ENCODE measurements at places on chromosomes 7 and 10.

DNA sequence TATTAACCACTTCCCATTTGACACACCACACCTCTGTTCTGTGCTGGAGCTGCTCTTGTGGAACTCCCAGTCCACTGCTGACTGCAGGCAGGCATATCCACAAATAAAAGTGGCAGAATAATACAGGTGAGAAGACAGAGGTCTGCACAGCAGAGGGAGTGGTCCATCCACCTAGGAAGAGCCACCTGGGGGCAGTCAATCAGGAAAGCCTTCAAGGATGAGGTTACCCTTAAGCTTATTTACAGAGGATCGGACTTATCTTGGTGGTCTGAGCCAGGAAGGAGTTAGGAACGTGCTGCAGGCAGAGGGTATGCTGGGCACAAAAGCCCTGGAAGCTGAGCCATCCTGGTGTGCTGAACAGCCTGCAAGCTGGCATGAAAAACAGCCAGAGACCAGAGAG lies 78.7 kb downstream of the FRMPD2 start:
- DNase-seq = peak; percentile 35

- DNase-seq = peak; percentile 21
Observed at GRCh38 chr10:43979551-43979950, 330.9 kb upstream of the ZNF32 start.

DNA sequence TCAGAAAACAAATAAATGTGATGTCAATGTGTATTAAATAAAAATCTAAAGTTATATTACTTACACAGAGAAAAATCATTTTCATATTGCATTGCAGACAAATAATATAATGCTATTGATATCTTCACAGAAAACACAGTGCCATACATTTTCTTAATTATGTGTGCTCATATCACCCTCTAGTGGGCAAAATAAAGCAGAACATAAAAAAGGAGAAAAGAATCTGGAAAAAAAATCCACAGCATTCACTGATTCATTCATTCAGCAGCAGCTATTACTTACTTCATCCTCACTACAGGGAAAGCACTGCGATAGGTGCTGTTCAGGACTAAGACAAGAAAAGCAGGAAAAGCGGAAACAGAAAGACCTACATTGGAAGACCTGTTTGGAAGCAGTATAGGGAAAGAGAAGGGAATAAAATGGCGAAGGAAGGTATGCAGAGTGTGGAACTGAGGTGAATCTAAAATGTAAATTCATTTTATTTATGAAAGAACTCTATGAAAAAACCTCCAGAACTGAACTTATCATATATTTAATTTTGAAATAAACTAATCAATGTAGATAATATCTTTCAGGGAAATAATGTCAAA lies 73.2 kb downstream of the POT1 start:
- no peak for DNase-seq

GRCh38 chr10:130109796-130110245 lies 809 bp downstream of the C10orf143 start:
- peak; percentile 90 for DNase-seq

- peak; percentile 87 for DNase-seq
Observed at GRCh38 chr10:490891-491571, 198.4 kb downstream of the DIP2C start.

GRCh38 chr10:123995461-123996131 lies 97.8 kb downstream of the CHST15 start:
- peak; percentile 90 for DNase-seq

DNA sequence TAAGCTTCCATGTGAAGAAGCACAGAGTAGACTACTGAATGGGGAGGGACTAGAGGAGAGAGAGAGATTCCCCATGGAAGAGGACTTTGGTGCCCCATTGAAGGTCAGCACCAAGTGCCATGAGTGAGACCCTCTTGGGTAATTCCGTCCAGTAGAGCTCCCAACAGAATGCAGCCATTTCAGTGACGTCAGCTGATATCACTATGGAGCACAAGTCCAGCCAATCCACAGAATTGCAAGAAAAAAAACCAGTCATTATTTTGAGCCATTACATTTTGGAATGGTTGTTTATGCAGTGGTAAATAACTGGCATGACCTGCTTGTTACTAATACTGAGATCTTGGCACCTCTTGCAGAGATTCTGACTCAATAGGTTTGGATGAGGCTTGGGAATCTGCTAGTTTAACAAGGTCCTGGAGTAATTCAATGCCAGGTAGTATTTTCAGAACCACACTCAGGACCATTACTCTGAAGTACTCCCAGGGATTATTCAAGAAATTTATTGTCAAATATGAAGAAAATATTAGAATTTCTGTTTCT lies 52.6 kb upstream of the SP8 start:
- no peak for DNase-seq

DNA sequence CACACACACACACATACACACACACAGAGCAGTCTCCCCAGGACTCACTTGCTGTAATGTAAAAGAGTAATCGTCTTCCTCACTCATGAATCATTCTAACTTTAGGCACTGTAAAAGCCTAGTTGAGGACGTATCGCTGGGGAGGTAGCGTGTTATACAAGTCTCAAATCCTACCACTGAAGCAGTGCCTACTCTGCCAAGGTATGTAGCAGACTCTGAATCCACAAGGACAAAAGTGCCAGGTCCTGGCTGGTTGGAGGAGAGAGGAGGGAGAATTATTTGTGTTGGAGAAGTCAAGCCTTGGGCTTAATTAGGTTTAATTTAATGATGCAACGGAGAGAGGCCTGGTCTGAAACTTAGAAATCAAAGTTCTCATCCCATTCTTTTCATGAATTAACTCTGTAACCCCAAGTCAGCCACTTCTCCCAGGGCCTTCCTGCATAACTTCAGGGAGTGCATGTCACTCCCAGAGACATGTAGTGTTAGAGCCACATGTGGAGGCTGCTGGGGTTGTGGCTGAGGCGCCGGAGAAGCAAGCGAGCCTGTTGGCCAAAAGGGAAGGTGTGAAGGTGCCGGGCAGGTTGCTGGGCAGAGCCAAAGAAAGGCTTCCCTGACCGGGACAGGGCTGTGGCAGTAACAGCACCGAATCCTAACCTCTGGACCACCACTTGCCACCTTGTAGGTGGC lies 36.7 kb downstream of the NKX2-3 start:
- DNase-seq = no peak

- DNase-seq = peak; percentile 97
Observed at GRCh38 chr7:142813226-142813625, 41.6 kb upstream of the EPHB6 start.

DNA sequence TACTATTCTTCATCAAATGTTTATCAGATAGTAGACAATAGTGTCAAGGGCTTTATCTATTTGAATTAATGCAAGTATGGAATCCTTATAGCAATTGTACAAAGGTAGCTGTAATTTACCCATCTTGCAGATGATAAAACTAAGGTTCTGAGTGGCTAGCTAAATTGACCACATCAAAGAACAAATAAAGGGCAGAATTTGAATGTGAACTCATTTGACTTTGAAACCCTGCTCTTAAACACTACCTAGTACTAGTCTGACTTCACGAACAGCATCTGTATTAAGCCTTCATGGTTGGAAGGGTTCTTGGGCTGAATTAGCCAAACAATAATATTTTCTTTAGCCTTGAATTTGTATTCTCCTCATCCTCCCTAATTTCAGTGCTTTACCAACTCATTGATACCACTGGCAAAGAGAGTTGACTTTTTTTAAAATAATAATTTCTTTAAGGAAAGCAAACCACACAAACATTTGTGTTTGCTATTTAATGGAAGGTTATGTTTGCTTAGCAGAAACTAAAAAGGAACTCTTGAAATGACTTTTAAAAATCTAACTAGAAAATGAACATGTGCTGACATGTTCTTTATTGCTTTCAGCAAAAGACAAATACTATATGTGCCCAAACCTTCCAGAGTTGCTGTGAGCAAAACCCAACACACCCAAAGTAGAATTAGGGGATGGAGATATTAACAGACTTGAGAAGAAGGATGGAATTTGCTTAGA lies 322.6 kb downstream of the RNLS start:
- no peak for DNase-seq

GRCh38 chr10:28677888-28678686 lies 766 bp downstream of the BAMBI start:
- peak; percentile 55 for DNase-seq

DNA sequence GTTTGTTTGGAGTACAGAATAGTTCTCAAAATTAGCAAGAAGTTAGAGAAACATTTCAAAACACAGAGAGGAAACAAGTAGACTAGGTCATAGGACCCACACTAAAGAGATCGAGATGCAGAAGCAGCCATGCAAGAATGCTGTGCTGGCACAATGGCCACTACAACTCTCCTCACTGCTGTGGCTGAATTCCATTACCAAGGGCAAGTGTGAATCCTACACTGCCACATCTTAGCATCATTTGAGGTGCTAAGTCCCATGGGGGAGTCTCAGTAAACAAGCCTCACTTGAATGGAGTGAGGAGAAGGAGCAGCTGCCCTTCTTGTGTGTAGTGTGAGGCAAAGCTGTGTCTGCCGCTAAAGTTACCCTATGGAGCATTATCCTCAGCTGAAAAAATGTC lies 56.7 kb downstream of the PCLO start:
- DNase-seq = no peak

DNA sequence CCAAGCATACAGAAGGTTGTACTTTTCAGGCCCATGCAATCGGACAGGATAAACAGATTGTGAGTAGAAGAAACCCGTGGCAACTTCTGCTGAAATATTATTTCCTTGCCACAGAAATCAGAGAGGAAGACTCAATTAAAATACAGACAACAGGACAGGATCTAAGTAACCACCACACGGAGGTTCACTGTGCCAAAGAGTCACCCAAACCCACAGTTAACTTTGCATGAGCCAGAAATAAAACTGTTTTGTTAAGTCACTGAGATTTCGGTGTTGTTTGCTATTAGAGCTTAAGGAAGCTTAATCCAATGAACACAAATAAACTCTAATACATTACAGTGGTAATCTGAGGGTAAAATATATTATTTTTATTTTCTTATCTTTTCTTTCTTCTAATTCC lies 14.0 kb downstream of the PNPLA8 start:
- DNase-seq = no peak

GRCh38 chr7:14104861-14105260 lies 115.4 kb upstream of the ETV1 start:
- DNase-seq = no peak

- no peak for DNase-seq
Observed at GRCh38 chr10:88954458-88955083, 2.0 kb upstream of the ACTA2 start.

DNA sequence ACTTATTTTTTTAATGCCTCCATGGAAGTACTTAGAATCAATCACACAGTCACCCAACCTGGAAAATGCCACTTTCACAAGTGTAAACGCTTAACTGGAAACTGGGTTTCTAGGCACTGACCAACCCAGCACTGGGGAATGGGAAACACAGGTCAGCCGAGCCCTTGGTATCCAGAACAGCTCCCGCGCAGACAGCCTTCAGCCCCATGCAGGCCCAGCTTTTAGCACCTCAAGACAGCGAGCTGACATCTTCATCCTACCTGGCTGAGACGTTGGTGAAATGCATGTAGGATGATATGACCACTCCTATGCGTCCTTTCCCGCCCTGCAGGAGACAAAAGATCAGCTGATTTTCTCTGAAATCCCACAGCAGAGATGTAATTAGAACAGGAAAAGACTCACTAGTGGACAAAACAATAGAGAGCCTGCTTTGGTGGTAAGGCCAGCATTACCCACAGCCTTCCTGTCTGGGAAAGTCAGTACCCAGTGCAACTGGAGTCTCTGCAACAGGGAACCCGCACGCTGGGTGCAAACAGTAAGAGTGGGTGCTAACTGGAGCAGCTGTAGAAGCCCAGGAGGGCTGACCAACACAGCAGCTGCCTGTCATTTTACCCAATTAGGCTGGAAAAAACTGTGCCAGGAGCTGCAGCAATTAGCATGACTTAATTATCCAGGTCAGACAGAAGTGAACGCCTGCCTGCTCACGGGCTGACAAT lies 153.7 kb downstream of the TNS3 start:
- no peak for DNase-seq

GRCh38 chr7:278081-278480 lies 11.9 kb upstream of the FOXL3 start:
- DNase-seq = no peak

- DNase-seq = no peak
Observed at GRCh38 chr7:26087321-26088091, 64.5 kb upstream of the NFE2L3 start.

GRCh38 chr7:157925383-157925875 lies 588.6 kb downstream of the DNAJB6 start:
- DNase-seq = peak; percentile 44

GRCh38 chr10:49679480-49679893 lies at the start of gene C10orf53:
TSS of gene C10orf53 (plus strand) at chr10:49679651. CDS start at chr10:49679698, 47 bp downstream.
- DNase-seq = peak; percentile 87

DNA sequence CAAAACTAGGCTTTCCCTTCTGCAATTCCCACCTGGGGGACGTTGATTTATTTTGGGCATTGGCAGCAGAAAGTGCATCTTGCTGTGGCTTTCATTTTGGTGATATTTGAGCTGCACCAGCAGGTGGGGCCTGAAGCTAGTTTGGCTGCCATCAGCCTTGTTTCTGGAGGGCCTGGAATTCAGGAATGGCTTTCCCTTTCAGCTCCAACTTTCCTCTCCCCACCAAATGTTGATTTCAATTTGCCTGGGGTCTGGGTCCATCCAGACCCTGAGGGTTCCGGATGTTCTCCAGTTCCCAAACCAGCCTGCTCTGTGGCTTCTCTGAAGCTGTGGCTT lies 640.4 kb downstream of the TYW1 start:
- peak; percentile 58 for DNase-seq

GRCh38 chr10:106931159-106931852 lies 233.2 kb downstream of the SORCS1 start:
- no peak for DNase-seq

- DNase-seq = no peak
Observed at GRCh38 chr7:14275356-14275755, 285.9 kb upstream of the ETV1 start.

DNA sequence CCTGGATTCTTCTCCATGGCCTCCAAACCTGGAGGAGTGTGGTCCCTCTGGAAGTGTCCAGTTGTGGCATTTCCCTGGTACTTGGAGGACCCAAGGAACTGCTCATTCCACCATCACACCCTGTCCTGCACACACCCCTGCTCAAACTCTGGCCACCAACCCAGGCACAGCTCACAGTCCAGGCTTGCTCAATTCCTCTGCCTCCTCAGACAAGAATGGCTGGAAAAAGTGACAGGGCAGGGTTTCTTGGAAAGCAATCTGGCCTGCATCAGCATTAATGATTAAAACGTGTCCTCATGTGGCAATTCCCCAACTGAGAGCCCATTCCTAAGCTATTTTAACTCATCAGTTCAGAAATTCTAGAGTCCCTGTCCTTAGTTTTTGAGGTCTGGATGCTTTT lies 17.2 kb upstream of the TPST1 start:
- DNase-seq = no peak

DNA sequence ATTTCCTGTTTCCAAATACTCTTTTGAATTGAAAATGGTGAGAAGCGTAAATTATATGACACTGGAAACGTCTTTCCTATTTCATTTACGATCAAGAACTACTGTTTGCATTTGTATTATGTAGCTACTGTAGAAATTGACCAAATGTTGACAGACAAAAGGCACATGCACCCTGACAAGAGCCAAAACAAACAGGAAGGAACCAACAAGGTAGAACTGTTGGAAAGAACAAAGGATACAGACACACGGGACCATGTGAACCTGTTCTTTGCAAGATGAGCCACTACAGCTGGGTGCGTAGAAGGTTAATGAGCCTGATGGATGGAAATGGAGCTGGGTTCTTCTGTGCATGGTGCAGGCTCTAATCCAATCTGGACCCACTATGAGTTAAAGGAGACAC lies 48.4 kb upstream of the FZD8 start:
- no peak for DNase-seq
